ENCODE measurements at places on chromosomes 16 and 17.

GRCh38 chr17:10807704-10808128, 3.8 kb upstream of the TMEM238L start:
- no peak for DNase-seq

DNA sequence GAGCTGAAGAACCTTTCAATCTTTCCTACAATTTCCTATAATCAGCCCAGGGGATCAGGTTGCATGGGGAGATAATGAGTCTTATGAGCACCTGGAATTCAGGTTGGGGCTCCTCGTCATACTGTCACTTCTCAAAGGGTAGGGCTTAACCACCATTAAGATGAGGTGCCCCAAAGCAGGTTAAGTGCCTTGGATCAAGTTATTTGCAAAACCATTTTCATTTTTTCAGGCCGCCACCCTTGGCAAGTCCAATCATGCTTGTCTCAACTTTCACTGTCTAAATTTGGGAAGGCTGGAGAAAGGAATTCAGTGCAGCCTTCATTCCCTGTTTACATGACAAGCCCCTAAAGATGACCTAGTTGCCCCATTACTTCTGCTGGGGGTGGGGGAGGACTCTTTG, 44.9 kb upstream of the TANGO6 start:
- peak; percentile 37 for DNase-seq

DNA sequence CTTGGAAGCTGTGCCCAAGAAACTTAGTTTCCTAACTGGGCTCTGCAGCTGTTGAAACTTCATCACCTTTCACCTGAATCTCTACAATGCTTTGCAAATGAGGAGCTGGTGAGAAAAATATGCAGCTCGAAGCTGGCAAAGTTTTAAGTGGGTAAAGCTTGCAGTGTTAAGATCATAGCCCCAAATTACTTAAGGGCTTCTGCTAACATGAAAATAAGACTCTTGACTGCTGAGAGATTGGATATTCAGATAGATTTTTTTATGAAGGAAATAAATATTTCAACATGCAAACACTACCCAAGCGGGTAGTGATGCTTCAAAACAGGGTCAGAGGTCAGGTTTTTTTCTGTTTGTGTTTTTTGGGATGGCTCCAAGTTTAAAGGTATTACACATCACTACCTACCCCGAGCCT, 278.7 kb downstream of the FTO start:
- no peak for DNase-seq

- no peak for DNase-seq
These were observed 29.7 kb upstream of the FASN start for GRCh38 chr17:82127704-82128103.

GRCh38 chr16:77433146-77433545, 1.7 kb downstream of the ADAMTS18 start:
- DNase-seq = peak; percentile 18

GRCh38 chr17:40372031-40372430, 7.5 kb upstream of the GJD3 start:
- no peak for DNase-seq
